Brain pericyte (primary cell): ENCODE measurements at places on chromosomes 16 and 17.

DNA sequence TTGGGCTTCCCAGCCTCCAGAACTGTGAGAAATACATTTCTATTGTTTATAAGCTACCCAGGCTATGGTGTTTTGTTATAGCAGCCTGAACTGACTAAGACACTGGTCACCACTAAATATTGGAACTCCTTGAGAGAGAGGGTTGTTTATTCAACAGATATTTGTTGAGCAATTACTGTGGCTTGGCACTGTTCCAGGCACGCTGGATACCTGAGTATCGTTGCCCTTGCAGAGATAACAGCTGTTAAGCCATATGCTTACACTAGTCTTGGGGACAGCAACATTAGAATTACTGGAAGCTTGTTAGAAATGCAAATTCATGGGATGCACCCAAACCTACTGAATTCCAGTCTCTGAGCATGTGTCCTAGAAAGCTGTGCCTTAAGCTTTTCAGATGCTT, 230.7 kb downstream of the HS3ST4 start:
- DNase-seq: no peak

GRCh38 chr17:18314059-18314730, 599 bp downstream of the TOP3A start:
- no peak for DNase-seq

DNA sequence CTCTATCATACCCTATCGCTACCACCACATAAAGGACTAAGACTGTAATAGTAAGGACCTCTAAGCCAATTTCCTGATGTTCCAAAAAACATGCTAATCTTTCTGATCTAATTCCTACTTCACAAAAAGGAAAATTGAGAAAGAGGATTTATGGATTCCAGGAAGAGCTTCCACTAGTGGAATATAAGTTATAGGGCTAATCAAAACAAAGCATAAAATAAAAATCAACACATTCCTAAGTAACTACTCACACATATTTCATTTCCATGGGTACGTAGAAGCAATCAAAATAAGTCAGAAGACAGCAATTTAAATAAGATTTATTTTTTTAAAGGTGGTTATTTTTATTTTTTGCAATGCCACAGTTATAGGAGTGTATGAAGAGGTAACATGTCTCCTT, 12.4 kb downstream of the CCDC43 start:
- no peak for DNase-seq

DNA sequence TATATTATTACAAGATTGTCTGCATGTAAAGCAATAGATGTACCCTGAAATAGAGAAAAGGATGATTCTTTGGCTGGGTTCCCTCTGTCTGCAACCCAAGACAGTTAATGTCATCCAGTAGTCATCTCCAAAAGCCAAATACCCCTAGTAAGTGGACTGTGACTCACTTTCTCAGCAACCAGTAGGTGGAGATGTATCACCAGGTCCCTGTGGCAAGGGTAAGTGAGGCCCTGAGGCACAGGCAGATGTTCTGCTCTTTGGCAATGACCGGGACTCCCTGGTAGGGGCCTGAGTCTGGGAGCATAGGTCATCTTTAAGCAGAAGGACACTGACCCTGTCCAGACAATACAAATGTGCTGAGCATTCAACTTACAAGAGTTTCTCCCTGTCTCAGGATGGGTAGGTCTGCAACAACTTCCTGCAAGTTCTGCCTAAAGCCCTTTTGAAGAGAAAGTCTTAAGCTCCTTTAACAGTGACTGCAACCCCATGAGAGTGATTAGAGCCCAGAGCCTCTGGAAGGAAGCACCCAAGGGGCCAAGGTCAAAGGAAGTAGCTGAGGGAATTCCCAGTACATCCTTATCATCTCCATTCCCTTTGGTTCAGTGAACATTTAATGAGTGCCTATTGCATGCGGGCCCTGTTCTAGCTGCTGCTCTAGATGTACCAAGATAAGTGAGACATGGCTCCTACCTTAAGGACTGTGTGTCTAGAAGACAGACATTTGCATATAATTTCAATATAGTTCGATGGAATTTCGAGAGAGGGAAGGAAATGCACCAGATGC, 31.9 kb downstream of the PMP22 start:
- no peak for DNase-seq
